ENCODE measurements at places on chromosomes 13 and 19. TPM values are rescaled to one million over a fixed set of nuclear protein-coding genes. Genes with fewer than 3 reads are reported as not detected.
A peak's percentile ranks its signal among the peaks of the same experiment; 100 is the strongest.

GRCh38 chr13:81990652-81991051 lies 1649.7 kb upstream of the SPRY2 start:
- DNase-seq: no peak

The GPR12 gene
- total RNA-seq: 34.8 TPM

DNA sequence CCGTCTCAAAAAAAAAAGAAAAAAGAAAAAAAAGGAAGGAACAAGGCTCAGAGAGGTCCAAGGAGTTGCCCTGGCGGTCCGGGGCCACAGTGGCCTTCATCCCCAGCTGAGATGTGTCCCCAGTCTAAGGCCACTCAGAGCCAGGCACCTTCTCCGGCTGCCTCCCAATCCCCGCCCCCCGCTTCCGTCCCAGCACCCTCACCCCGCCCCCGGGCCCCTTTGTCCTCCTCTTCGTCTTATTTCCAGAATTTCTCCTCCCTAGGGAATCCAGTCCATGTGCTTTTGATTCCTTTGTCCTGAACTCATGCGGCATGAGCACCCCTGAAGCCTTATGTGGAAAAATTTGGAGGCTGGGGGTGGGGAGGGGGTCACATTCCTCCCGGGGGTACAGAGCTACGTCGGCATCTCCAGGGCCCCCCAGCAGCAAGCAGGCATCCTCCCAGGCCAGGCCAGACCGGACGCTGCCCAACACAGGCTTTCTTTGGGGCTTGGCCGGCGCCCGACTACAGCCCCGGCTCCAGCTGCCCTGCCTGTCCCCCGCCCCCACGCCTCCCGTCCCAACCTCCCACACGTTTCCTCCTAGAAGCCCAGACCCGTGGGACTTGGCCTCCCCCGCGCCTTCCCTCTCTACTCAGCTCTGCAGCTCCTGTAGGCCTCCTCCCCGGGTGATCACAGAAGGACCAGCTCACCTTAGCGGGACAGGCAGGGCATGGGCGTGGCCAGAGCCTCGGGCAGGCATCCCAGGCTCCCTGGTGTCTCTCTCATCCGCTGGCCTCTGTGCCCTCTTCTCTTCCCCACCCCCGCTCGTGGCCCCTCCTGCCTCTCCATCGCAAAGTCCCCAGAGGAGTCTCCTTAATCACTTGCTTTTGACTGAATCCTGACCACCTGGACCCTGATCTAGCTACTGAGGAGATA lies 17.8 kb upstream of the ADGRE5 start:
- no peak for DNase-seq

- DNase-seq: no peak
These were observed 705.7 kb upstream of the SLITRK1 start for GRCh38 chr13:84588023-84588422.

GRCh38 chr19:7674010-7675005 lies 2.6 kb upstream of the MCEMP1 start:
- peak; percentile 44 for DNase-seq

GRCh38 chr19:41076286-41076685 lies 12.0 kb upstream of the CYP2A13 start:
- no peak for DNase-seq

- no peak for DNase-seq
These were observed 63.4 kb upstream of the TNFRSF19 start for GRCh38 chr13:23506807-23507291.

- no peak for DNase-seq
These were observed 805 bp downstream of the ZNF784 start for GRCh38 chr19:55623561-55623960.

DNA sequence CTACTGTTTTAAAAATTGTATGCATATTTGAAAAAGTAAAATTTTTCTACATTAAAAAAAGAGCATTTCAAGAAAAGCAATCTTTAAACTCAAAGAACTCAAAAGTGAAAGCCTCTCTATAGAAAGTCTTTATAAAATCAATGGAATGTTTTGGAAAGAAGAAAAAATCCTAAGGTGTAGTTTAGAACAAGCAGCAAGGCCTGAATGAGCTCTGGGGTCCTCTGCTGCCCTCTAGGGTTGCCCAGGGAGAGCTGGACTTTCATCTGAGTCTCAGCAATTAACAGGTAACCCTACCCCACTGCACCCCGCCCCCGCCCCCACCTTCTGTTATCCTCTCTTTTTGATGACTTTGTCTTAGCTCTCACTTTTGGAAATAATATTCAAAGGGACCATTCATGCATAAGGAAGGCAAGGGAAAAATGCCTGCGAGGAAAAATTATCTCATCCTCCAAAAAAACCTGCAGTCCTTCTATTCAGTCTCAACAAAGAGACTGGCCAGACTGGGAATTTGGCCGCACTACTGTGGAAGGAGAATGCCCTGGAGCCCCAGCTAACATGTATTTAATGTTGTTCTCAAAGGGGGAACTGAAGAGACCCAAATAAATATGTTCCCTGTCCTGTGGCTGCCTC lies 24.1 kb downstream of the SLC25A30 start:
- peak; percentile 10 for DNase-seq

DNA sequence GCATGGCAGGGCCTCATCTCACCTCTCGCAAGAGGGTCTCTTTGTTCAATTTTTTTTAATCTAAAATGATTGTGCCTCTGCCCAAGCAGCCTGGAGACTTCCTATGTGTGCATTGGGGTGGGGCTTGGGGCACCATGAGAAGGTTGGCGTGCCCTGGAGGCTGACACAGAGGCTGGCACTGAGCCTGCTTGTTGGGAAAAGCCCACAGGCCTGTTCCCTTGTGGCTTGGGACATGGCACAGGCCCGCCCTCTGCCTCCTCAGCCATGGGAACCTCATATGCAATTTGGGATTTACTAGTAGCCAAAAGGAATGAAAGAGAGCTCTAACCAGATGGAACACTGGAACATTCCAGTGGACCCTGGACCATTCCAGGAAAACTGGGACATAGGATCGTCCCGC lies 8.0 kb downstream of the FXYD3 start:
- DNase-seq: no peak

DNA sequence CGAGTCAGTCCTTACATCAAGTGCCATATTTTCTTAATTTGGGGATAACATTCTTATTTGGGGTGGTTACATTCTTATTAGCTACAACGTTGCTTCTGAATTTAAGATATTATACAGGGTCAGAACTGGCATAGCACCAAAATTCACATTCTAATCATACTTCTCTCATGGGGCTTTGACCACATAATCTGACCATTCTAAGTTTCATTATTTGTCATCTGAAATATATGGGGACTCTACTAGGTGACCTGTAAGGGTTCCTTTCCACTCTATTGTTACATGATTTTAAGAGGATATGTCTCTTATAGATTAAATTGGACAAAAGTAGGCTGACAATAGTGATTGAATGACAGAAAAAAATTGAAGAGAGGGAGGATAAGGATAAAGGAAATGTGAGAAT lies 536.5 kb downstream of the KCTD12 start:
- DNase-seq: no peak

GRCh38 chr19:9552536-9553274 lies 14.3 kb upstream of the ZNF426 start:
- DNase-seq: no peak

- no peak for DNase-seq
These were observed 9.7 kb downstream of the PCCA start for GRCh38 chr13:100098445-100099116.

The COMP gene
- not detected for total RNA-seq

The CDC42EP5 gene
- 1.2 TPM for total RNA-seq

DNA sequence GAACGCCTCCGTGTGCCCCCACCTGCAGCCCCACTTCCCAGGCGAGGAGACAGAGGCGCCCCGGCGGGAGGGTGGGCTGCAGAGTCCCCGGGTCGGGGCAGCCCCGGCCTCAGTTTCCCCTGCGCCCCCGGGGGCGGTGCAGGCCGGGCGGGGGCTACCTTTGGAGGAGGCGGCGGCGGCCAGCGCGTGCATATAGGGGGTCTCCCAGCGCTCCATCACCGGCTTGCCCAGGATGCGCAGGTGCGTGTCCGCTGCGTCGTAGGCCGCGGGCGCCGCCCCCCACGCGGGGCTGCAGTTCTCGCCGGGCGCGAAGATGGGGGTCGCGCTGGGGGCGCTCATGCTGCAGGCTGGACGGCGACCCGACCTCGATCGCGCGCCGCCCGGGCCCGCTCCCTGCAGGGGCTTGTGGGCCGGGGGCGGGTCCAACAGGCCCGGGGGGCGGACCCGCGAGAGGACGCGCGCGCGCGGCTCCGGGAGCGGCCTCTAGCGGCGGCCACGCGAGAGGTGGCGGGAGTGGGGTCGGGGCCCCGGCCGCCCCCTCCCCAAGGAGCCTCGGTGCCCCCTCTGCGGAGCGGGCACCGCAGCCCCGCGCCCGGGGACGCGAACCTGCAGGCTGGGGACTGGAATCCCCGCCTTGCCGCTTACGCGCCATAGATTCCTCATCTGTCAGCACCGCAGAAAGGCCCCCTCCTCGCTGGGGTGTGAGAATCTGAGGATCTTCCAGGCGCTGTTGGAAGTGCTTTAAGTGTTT lies at the start of gene GAMT:
TSS of gene GAMT (minus strand) at position 405 of the 751 bp plus-strand sequence. CDS start at position 339, 66 bp downstream.
- DNase-seq: no peak

DNA sequence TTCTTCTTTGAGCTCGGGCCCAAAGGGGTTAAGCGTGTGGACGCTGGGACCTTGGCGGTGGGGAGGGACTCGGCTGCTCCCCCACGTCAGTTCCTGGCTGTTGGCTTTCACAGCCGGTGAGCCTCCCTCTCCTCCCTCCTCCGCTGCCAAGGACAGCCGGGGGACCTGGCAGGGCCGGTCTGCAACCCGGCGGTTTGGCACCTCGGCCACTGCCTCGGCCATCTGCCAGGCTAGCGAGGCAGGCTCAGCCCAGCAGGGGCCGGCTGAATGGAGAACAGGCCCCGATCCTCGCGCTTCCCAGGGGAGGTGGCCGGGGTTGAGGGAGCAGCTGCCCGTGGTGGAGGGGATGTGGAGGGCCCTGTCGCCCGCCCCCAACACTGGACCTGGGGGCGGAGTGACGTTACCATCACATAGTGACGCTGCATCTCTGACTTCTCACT lies 5.0 kb downstream of the TLE5 start:
- peak; percentile 62 for DNase-seq

DNA sequence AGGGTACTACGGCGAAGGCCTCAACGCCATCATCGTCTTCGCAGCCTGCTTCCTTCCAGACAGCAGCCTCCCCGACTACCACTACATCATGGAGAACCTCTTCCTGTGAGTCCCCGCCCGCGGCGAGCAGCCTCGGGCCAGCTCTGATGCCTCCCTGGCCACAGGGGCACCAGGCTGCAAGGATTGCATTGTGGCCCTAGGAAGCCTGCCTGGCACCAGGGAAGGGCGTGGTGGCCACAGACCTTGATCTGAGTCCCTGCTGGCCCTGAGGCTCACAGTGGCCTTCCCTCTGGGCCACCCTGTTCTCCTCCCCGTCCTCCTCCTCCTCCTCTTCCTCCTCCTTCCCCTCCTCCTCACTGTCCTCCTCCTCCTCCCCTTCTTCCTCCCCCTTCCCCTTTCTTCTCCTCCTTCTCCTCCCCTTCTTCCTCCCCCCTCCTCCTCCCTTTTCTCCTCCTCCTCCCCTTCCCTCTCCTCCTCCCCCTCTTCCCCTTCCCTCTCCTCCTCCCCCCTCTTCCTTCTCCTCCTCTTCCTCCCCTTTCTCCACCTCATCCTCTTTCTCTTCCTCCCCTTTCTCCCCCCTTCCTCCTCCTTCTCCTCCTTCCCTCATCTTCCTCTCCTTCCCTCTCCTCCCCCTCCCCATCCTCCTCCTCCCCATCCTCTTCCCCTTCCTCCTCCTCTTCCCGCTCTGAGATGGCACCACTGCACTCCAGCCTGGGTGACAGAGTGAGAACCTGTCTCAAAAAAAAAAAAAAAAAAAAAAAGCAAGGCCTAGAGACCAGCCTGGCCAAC lies 24.4 kb upstream of the NMRK2 start:
- DNase-seq: no peak

- DNase-seq: no peak
These were observed 211.8 kb upstream of the SLITRK5 start for GRCh38 chr13:87459419-87459818.

The FSD1 gene
- 28.4 TPM for total RNA-seq

The SHISA7 gene
- total RNA-seq: 4.2 TPM

GRCh38 chr13:48038761-48039160 lies 1.2 kb downstream of the NUDT15 start:
- no peak for DNase-seq

GRCh38 chr13:99346335-99347042 lies 39.3 kb upstream of the GPR183 start:
- no peak for DNase-seq

- DNase-seq: peak; percentile 22
These were observed 11.7 kb downstream of the PRR36 start for GRCh38 chr19:7862413-7862951.

- no peak for DNase-seq
These were observed 36.7 kb downstream of the TMEM161A start for GRCh38 chr19:19101540-19101939.

DNA sequence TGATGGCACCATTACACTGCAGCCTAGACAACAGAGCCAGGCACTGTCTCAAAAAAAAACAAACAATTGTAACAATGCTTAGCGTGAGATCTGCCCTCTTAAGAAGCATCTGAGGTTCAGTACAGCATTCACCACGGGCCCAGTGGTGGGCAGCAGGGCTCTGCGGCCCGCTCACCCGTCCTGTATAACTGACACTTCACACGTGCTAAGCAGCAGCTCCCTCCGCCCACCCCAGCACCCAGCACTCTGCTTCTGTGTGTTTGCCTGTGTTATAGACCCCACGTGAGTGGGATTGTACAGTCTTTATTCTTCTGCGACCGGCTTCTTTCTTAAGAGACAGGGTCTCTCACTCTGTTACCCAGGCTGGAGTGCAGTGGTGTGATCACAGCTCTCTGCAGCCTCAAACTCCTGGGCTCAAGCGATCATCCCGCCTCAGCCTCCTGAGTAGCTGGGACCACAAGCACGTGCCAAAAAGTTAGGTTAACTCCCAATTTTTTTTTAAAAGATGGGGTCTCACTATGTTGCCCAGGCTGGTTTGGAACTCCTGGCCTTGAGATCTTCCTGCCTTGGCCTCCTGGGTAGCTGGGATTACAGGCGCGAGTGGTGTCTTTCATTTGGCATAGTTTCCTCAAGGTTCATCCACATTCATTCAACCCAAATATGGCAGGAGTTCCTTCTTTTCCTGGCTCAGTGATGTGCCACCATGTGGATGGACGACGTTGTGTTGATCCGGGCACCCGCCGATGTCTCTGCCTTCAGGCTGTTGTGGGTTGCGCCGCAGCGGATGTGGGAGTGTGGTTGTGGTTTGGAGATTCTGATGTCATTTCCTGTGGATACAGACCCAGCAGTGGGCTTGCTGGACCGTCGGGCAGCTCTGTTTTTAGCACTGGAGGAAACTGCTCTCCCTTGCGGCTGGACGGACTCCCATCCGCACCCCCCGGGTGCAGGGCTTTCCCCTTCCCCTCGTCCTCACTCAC lies 170.0 kb downstream of the KDM4B start:
- DNase-seq: no peak

GRCh38 chr19:16398530-16399249 lies 73.1 kb downstream of the EPS15L1 start:
- DNase-seq: no peak

- DNase-seq: no peak
These were observed at the start of gene IL4I1 for GRCh38 chr19:49896863-49897621. TSS of gene IL4I1 (minus strand) at chr19:49896887. CDS start at chr19:49896160, 727 bp downstream.

DNA sequence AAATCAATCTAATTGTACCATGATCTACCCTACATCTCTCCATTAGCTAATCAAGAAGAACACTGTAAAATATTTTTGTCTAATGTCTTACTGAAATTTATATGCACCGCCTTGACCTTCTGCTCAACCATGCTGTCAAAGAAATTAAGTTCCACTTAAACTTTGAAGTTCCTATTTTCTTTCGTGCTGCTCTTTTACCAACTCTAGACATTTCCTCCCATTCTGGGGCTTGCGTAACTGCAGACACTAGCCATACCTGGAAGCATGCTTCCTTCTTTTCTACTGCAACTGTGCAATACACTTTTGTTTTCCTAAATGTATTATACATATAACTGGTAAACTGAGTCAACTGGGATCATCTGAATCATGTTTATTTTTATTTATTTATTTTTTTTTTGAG lies 8.5 kb upstream of the UBE2L5 start:
- DNase-seq: no peak

GRCh38 chr13:46179969-46180763 lies 1.8 kb downstream of the LCP1 start:
- DNase-seq: no peak

The SIGLECL1 gene
- total RNA-seq: not detected

Measured in occipital lobe (tissue), 3 donors.